Stimulated activated CD4-positive, alpha-beta T cell treated with anti-CD3 and anti-CD28 coated beads, Interleukin-1b, Interleukin-23, amount 100 ng/mL, for 1 hour (primary cell): ENCODE measurements at places on chromosomes 5 and 9.

DNA sequence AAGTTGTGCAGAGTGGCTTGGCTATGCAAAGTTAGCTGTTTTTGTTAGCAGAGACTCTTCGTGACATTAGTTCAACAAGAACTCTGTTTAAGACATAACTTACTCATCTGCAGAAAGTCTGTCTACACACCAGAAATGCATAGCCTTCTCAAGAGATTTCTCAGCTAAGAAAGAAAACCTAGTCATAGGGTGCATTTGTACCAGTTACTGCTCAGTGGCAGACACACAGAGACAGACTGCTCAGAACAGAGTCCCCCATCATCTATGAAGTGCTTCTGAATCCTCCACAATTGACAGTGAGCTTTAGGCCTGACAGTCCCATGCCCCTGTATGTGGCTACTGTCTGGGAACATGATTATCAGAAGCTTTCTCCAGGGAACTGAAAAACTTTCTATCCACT, 56.1 kb upstream of the IFNK start:
- no peak for DNase-seq

DNA sequence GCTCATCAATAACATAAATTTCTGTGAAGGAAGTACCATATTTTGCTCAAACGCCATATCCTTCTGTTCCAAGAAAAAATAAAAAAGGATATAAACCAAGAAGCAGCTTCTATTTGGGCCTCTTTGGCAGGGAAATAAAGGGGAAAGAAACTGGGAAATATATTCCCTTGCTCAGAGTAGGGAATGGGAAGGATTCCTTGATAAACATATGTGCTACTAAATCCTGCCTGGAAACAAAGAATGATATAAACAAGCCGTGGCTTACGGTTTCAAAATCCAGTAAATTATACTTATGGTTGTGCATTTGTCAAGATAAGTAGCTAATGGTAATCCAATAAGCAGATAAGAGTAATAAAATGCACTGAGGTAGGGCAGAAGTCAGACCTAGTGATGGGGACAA, 481.6 kb downstream of the NTRK2 start:
- DNase-seq, result no peak

- no peak for DNase-seq
Observed at GRCh38 chr5:149419859-149420544, 40.9 kb upstream of the IL17B start.

DNA sequence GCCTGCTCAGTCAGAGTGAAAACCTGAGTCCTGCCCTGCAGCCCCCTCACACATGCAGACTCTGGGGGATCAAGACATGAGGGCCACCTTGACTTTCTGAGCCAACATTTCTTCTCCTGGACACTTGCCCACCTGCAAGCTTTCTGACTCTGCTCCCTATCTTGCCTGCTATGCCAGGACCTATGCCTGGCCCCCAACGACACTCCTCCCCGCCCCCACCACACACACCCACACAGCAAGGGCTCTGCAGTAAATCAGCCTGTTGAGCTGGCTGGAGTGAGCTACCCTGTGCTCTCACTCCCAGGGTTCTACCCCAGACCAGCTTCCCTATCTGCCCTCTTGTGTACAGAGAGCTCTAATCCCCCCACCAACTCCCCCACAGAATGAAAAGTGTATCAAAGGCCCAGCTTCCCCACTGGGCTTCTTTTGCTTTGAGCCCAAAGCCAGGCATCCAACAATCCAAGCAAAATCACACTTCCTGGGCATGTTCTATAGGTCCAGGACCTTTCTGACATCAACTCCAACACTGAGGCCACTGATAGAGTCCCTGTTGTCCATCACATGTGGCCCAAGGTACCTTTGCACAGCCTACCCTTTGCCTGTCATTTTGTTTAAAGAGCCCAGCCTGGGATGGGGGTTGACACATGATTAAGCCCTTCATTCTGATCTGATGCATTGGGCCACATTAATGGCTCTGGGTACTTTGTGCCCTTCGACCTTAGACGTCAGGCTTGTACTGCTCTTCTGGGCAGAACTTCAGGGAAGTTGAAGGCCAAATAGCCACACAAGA, 7.2 kb downstream of the PDLIM4 start:
- DNase-seq, result no peak

GRCh38 chr5:128491291-128491690, 46.8 kb downstream of the FBN2 start:
- DNase-seq, result no peak

DNA sequence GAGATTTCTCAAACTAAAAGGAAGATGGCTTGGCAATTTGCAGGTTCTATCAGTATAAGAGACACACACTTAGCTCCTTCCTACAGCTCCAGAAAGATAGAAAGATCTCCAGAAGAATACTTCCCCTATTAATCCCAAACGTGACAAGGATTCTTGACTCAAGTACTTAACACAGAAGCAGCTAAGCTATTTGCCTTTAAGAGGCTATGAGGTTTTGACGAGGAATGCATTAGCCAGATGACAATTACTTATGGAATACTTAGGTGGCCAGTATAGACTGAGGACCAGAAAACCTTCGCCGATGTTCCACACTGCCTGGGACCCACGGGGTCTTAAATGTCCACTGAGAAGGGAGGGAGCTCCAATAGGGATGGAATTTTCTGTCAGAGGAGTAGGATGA, 340.5 kb upstream of the KIF2A start:
- DNase-seq, result no peak

DNA sequence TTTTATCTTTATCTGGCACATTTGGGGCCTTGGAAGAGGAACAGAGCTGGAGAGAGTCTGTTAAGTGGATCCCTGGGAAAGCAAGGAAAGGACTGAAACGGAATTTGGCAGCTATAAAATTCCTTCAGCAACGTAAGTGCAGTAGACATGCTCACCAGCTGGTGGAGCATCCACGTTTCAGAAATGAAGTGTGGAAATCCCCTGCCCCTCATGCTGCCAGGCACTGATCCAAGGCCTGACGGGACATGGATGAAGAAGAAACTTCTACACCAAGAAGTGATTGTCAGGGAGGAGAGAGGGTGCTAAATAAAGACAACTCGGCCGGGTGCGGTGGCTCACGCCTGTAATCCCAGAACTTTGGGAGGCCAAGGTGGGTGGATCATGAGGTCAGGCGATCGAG, 209.3 kb downstream of the ROR2 start:
- DNase-seq, result no peak

GRCh38 chr5:138910546-138911185, 35.5 kb upstream of the LRRTM2 start:
- no peak for DNase-seq

DNA sequence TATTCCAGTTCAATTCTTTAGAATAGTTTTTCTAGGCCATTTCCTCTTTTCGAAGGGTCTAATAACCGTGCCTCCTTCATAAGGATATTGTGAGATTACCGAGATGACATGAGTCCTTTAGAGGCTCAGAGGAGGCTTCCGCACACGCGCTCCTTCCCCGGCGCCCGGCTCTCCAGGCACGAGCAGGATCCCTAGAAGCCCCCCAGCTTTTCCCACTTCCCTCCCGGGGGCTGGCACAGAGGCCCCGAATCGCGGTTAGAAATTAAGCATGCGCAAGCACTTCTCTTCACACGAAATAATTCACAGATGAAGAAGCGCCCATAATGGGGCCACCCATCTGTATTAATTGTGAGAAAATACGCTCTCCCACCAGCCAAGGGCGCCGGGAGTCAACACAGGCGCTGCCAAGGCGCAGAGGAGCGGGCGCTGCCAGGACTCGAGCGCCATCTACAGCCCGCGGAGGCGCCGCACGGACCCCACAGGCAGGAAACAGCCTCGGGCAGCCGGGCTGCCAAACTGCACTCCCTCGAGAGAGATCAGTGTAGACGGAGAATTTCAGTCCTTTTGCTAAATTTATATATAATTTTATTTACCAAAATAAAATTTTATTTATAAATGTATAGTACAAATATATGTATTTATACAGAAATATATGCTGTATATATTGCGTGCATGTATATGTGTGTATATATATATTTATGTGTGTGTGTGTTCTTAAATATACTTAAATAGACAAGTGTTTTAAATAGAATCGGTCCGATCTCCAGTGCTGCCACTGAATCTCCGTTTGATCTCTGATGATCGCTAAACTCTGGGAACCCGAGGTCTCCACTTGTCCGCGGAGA, 258.1 kb upstream of the NFIL3 start:
- no peak for DNase-seq

DNA sequence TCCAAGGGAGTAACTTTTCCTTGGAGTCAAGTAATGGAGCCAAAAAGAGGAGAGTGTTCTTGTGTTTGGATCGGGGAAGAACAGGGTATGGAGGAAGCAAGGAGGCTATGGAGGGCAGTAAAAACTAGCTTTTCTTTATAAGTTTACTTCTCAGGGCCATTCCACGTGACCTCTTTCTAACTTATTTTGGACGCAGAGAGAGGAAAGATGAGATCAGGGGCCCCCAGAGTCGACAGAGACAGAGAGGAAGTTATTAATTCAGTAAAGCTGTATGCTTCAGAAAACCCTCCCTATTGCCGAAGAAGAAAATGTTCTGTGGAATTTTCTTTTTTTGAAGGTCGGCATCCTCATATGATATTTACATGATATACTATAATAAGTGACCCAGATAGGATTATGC, 233.8 kb upstream of the MPDZ start:
- no peak for DNase-seq

DNA sequence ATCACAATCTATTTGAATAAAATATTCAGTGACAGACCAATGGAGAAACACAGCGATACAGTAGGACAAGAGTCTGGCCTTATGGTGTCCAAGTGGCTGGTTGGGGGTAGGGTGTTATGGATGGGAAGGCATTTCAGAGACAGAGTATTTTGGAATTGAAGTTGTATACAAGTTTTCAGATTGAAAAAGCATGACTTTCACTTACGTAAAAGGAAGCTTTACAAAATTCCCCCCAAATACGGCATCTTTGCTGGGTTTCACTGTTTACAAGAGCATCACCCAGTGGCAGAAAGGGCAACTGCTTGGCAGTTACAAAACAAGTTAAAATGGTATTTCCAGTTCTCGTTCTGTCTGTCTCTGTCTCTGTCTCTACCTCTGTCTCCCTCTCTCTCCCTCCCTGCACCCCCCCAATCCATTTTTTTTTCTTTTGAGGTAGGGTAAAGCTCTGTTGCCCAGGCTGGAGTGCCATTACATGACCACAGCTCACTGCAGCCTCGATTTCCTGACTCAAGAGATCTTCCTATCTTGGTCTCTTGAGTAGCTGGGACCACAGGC, 86.2 kb downstream of the PTPN3 start:
- DNase-seq, result no peak

GRCh38 chr5:81513982-81514381, 120.0 kb upstream of the ACOT12 start:
- DNase-seq, result no peak

GRCh38 chr5:180128671-180129261, 57.2 kb upstream of the RNF130 start:
- no peak for DNase-seq

DNA sequence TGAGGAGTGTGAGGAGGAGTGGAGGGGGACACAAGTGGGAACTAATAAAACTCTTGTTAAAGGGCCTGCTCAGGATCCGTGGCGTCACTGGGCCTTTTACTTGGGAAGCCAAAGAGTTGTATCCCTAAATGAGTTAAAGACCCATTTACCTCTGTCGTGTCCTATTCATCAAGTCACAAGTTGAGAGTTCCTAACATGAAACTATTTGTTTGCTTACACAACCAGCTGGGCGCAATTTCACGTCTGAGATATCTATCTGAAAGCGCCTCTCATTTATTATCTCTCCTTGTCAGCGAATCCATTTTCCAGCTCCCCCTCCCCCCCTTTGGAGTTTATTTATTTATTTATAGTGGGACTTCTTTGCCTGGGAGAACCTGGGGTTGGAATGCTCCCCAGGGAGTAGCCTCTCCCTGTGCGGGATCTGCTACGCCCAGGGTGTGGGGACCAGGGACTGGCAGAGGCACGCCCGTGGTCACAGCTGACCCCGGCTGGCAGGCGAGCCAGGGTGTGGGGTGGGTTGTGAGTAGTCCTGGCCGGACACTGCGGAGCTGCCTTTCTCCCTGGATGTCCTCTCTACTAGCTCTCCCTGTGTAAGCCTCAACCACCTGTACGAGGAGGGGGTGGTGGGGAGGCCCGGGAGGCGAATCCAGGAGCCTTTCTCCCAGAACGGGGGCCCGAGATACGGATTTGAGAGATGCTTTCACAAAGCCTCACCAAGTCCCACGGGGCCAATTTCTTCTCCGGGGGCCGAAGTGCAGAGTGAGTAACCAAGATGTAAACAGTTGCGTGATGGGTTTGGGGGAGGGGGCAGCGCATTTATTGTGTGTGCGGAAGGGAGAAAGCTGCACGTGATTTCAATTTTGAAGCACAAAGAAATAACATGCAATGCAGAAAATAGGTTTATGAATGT, 15.3 kb downstream of the NR2F1 start:
- no peak for DNase-seq

DNA sequence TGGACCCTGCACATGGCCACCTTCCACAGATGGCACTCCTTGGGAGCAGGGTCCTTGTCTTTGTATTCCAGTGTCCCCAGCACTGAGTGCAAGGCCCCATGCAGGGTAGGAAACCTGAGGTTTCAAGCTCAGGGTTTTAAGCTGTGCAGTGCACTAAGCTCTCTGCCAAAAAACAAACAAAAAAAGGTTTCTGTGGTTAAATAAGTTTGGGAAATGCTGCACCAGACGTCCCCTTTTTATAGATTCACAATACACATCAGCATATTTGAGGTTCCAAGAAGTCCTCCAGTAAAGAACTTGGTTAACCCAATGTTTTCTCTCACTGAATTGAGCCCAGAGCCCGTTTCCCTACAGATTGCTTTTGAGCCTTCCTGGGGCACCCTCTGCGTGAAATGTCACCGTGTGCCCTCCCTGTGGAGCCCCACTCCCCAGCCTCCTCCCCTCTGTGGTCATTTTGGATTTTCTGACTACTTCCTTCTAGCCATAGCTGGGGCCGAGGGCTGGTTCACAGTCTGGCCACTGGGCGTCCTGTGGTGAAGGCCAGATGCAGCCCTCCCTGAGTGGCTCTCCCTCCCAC, 17.1 kb downstream of the DELE1 start:
- no peak for DNase-seq

DNA sequence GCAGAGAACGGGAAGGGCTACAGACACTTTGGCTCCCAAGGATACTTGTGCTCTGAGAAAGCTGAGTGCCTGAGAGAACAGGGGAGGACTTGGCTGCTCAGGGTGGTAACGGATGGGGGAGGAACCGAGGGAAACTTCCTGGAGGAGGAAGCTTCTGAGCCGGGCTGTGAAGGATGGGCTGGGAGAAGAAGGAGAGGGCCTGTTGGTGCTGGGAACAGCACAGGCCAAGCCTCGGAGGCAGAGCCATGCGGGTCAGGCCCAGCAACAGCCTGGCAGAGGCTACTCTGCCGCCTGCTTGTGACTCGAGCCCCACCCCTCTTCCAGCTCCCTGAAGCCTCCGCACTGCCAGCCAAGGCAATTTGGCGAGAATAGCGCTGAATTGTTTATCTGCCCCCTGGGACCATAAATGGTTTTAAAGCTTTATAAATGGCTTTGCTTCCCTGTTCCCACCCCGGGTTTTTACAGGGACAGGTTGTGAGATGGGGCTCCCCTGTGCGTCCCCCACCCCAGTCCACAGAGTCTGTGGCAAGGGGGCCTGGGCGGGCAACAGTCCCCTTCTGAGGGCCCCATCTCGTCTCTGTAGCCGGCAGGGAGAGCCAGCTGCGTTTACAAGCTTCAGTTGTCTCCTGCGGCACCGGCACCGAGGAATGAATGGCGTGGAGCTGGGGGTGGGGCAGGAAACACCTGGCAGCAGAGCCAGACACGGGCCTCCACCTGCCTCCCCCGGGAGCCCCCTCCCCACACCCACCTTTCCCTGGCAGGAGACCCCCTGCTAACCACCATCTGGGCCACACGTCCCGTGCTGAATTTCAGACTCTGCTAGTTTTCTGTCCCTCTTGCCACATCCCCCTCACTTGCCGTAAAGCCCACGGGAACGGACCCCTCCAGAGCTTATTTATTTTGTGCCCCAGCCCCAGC, 24.4 kb downstream of the FAM163B start:
- DNase-seq, result no peak
